Mucosa of gallbladder (tissue), 1 donor: ENCODE measurements at places on chromosomes 4 and X.
A peak's percentile ranks its signal among the peaks of the same experiment; 100 is the strongest.

GRCh38 chrX:44898411-44899221 lies 25.6 kb downstream of the KDM6A start:
- peak; percentile 41 for DNase-seq

DNA sequence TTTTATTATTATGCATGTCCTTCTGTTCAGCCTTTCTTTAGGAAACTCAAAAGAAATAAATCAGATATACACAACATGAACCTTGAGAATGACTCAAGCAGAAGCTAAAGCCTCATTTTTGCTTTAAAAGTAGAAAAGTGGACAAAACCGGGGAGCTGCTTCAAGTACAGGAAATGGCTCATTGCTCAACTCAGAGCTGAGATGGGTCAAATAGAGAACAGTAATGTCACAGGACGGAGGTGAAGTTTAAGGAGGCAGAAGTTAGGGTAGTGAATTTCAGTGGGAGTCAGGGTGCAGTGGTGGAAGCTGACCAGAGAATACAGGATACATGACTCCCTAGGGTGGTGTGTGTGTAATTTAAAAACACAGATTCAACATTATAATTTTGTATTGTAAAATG lies 22.2 kb downstream of the PHKA2 start:
- DNase-seq, result no peak

GRCh38 chr4:41882625-41883347 lies 52.4 kb upstream of the TMEM33 start:
- no peak for DNase-seq

DNA sequence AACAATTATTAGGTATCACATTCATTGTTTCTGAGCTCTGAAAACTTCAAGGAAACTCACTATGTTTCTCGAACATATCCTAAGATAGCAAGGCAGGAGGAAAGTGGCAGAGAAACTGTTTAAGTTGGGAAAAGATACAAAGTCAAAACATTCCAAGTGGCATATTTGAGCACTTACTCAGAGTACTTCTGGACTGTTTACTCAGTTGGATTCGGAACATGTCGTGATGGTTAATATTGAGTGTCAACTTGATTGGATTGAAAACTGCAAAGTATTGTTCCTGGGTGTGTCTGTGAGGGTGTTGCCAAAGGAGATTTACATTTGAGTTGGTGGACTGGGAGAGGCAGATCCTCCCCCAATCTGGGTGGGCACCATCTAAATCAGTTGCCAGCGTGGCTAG lies 298.3 kb downstream of the IL1RAPL2 start:
- no peak for DNase-seq

DNA sequence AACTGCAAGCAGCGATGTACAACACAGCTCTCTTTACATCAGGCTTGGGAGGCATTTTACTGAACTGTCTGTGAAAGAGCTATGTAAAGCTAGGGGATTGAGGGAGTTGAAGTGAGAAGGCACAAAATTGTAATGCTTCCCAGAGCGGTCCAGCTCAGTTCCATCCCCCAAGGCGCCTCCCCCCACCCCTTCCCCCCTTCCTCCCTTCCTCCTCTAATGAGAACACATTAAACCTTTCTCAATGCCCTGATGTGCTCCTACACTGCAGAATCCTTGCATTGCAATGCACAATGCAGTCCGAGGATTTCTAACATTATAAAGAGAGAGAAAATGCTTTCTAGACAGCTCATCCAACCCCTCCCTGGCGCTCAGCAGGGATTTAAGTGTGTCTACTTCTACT lies 73.9 kb downstream of the CXXC4 start:
- no peak for DNase-seq

DNA sequence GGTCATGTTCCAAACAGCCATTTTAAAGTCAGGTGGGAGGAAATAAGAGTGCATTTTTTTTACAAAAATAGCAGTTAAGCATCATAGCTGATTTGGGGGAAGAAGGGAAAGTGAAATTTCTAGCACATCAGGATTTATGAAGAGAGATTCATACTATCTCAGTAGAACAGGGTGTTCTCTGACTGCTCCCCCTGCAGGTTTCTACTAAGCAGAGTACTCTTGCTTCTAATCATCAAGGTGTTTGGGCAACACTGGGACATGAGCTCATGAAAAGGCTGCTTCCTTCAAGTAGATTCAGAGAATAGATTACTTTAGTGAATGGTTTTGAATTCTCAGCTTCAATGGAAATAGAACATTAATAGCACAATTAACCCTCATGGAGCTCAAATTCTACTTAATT lies 591.4 kb upstream of the PCDH10 start:
- DNase-seq, result no peak

GRCh38 chrX:154097003-154097588 lies 421 bp downstream of the MECP2 start:
- DNase-seq, result peak; percentile 59

- peak; percentile 12 for DNase-seq
Observed at GRCh38 chr4:158169931-158170690, 2.7 kb downstream of the GASK1B start.

GRCh38 chr4:7645956-7646355 lies 211.2 kb upstream of the PSAPL1 start:
- DNase-seq, result no peak

- no peak for DNase-seq
Observed at GRCh38 chr4:153014460-153014859, 78.3 kb downstream of the FHDC1 start.

DNA sequence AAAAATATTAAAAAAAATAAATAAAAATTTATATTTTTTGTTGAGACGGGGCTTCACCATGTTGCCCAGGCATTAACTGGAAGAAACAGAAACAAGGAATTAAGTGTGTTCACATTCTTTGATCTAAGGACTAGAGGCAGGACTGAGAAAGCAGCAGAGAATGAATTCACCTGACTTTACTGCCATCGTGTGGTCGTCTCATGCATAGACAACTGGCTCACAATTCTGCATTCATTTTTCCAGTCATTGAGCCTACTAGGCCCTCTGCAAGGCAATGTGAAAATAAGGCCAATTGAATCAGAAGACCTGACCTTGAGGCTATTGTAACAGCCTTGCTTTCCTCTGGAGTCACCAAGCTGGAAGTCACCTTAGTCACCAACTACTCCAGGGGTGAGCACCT lies 37.4 kb downstream of the LHFPL1 start:
- peak; percentile 42 for DNase-seq

DNA sequence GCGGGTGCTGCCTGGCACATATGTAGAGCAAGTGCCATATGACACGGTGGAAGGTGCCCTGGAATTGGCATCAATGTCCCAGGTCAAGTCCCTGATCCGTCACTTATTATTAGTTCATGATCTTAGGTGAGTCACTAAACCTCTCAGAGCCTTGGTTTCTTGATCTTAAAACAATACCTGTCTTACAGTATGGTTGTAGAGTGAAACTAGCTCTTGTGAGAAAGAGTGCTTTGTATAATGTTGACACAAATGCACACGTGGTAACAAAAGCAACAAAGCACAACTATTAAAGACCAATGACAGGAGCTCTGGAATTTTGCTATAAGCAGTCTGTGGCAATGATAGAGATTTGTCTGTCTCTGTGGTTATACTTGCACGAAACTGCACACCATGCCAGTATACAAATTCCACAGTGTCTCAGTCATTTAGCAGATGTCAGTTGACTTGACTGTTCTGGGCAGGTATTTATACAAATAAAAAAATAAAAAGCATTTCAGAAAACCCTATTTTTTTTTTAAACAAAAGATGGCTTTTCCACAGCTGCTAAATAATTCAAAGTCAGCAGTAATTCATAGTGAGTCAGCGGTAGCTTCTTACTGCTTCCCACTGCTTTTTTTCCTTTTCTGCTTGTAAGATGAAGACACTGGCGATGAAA lies 19.7 kb upstream of the ACSL1 start:
- DNase-seq, result no peak

DNA sequence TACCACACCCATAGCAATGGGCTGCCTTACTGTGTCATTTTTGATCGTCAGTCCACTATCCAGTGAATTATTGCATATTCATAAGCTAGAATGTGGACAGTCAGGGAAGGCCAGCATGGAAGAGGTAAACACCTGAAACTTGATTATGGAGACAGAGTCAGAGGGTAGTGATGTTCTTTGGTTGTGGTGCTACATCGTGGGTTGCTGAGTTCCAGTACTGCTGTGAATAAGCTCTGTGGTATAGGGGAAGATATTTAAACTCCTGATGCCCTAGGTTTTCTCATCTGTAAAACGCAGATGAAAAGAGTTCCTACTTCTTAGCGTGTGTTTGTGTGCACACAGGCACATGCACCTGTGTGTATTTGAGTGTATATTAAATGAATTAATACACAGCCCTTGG lies 69.9 kb downstream of the CPE start:
- DNase-seq, result no peak

GRCh38 chr4:185151296-185151695 lies 8.2 kb downstream of the SLC25A4 start:
- no peak for DNase-seq

GRCh38 chrX:110373310-110373709 lies 14.7 kb downstream of the RTL9 start:
- DNase-seq, result no peak

GRCh38 chrX:20026278-20026677 lies 35.4 kb upstream of the BCLAF3 start:
- DNase-seq, result no peak

DNA sequence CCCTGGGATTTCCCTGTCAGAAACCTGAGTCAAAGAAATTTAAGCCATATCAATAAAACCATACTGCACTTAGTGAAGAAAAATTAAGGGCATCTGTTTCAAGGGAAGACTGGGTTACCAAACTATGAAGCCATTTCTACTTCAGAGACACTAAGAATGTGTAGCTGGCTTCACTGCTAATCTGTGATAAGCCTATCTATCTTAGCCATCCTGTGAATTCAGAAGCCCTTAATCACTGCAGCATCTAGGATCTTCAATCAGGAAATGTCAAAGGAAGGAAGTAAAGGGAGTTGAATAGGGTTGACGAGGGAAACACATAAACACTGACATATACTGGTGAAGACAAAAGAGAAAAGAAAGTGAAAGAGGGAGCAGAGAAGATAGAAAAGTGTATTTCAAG lies 777.6 kb upstream of the DIAPH2 start:
- DNase-seq, result no peak

DNA sequence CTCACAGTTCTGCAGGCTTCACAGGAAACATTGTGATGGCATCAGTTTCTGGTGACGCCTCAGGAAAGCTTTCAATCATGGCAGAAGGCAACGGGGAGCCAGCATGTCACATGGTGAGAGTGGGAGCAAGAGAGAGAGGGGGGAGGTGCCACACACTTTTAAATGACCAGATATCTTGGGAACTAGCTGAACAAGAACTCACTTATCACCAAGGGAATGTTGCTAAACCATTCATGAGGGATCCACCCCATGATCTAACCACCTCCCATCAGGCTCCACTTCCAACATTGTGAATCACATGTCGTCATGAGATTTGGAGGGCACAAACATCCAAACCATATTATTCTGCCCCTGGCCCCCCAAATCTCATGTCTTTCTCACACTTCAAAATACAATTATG lies 43.3 kb upstream of the GPR173 start:
- DNase-seq, result no peak

DNA sequence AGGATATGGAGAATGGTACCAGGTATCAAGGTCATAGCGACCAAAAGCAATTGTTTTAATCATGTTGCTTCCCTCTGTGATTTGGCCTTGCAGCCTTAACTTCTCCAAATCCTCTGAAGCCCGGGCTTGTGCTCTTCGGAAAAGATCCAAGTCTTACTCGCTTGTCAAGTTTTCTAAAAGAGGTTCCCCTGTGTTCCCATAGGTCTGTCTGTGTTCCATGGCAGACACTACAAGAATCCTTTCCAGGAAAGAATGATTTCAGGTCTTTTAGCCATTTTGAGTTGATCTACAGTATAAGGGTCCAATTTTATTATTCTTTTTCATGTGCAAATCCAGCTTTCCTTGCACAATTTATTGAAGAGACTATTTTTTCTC lies 710.6 kb upstream of the DIAPH2 start:
- no peak for DNase-seq

DNA sequence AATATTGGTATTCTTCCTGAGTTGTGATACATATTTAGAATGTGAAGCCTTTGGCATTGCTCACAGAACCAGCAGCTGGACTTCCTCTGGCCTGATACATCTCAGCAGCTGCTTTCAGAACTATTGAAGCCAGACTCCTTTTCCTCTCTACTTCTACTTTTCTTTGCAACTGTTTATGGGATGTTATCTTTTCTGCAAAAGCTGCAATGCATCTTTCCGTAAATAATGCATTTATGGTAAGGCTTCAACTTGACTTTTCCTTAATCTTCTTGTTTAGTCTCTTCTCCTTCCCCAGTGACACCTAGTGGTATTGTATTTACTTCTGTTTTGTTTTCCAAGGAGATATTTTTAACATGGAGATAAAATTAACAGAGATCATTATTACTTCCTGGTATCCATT lies 1548.7 kb downstream of the PCDH7 start:
- DNase-seq, result no peak

DNA sequence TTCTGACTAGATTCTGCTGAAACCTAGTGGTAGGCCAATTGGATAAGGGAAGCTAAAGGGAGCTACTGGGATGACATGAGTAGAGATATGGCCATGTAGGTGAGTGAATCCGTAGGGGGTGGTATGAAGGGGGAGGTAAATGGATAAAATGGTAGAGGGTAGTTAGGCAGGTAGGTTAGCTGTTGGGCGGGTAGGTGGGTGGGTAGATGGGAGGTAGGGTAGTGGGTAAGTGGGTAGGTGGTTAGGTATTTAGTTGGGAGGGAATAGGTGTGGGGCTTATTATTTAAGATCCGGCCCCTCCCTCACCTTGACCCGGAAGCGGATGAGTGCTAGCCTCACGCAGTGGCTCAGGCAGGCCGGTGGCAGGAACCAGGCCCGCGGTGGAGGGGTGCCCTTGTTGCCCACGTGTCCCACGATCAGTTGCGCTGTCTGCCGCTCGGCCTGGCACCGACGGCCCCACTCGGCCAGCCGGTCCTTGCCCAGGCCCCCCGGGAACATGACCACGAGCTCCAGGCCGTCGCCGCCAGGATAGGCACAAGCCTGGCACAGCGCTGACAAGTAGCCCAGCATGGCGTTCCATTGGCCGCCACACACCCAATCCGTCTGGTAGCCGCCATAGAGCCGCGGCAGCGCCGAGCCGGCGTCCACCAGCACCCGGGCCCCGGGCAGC lies 725 bp downstream of the FAM120C start:
- peak; percentile 42 for DNase-seq
